NCI-H524 (cell line): ENCODE measurements at places on chromosomes 2 and 18.

DNA sequence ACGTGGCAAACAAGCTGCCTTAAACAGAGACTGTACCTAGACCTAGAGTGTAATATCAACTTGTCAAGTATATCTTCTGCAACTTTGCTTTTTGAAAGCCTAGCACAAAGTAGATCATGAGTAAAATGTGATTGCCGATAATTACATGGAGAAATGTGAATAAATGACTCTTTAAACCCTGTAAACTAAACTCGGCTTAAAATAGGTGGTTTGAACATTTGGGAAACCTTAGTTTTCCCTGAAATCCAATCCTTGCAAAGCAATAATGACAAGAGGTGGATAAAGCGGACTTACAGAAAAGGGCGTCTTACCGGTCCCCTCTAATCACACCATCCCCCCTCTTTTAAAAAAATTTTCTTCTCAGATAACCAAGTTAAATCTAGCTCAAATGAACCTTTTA lies 549 bp upstream of the PSMD14 start:
- DNase-seq, result no peak

DNA sequence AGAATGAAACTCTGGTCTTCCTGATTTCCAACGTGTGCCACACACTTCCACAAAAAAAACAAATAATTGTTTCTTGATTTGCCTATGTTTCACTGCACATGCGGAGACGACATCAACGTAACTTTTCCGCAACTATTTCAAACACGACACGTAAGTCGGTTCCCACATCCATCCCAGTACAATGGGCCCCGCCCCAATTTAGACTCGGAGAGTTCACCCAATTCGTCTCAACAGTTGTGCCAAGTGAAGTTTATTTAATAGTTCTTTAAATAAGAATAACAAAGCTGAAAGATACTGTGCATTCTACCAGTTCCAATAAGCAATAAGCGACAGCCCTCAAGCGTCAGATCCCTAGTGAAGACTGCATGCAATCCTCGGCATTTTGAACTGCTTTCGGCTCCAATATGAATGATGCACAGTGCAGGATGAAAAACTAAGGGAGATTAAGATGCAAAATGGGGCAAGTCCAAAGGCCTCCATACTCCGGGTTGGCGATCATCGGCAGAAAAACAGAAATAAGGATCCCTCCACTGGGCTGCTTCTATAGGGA lies 664 bp downstream of the CCT4 start:
- no peak for DNase-seq

- DNase-seq, result no peak
These were observed 81.8 kb downstream of the RAPGEF4 start for GRCh38 chr2:172817411-172817810.

DNA sequence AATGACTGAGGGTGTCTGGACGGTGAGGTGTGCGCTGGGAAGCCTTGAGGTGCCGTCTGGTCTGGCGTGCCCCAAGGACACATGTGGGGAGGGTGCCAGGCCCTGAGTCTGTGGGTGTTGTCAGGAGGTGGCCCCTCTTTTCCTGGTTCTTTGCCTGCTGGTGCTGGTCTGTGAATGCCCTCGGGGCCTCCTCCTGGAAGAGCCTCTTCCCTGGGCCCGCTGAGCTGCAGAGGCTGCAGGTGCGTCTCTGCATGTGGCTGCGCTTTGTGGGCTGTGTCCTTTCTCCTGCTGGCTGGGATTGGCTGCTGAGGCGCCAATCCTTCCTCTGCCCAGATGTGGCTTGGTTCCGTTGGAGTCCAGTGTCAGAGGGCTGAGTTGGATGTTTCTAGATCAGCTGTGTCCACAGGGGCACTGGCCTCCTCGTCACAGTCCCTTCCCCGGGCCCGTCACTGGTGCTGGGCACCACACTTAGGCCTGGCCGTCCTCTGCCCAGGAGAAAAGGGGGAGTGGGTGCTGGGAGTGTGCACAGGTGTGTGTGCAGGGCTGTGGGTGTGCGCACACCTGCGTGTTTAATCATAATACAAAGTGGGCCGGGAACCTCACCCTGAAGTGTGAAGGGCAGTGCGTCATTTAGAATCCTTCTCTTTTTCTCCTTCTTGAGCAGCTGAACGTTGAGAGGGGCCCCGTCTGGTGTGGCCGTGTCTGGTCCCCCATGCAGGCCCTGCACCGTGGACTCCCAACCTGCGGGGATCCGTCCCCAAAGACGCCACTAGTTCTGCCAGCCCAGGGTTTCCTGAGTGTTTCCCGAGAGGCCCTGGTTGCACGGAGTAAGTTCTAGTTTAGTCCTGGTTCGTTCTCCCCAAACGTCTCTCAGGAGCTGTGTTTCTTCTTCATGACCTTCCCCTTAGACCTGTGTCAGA lies 35.5 kb downstream of the RTP5 start:
- DNase-seq, result no peak

DNA sequence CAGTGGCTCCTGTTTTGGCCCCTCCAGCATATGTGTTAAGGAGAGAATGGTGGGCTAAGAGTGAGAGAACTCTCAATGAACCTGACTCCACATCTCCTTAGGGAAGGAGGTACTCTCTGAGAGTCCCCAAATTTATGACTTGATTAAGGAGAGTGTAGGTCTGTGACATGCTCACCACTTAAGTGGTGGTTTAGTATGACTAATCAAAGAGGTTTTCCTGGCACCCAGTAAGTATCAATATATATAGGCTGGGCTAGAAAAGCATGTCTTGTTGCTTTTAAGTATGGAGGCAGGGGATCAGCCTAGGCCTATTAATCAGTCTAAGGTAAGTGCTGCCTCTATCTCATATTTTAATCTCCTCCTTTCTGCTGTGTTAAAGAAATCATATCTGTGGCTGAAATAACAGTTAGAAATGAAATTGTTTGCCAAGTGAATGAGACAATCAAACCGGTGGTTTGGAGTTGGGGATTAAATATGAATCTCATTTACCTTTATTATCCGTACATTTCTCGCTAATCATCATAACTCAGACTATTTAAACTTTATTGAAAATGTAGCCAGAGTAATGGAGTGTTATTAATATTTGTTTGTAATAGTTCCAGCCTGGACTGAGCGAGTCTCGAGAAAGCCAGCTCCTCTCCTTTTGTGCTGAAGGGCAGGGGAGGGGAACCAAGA lies 107.7 kb upstream of the MEIS1 start:
- no peak for DNase-seq

- no peak for DNase-seq
These were observed 20.2 kb upstream of the ACVR2A start for GRCh38 chr2:147824620-147825019.

- DNase-seq, result no peak
These were observed 135.1 kb downstream of the RIT2 start for GRCh38 chr18:42980426-42980825.

DNA sequence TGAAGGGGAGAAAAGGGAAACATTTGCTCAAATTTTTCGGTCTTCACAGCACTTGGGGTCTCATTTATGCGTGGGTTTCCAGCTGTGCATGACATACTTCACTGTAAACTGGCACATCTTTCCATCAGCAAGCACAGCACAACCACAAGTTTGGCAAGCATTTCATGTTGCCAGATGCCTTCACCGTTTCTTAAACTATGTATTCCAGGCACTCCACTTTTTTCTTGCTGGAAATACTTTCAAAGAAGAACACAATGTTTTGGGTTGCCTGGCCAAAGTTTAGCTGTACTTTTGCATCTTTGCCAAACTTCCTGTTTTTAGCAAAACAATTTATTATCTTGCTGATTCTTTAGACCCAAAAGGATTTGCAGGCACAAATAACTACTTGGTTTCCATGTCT lies 194.6 kb upstream of the MEIS1 start:
- DNase-seq, result no peak

- DNase-seq, result no peak
These were observed 61.8 kb upstream of the NARS1 start for GRCh38 chr18:57683470-57683869.

GRCh38 chr2:165839610-165840009 lies 45.6 kb upstream of the GALNT3 start:
- no peak for DNase-seq

DNA sequence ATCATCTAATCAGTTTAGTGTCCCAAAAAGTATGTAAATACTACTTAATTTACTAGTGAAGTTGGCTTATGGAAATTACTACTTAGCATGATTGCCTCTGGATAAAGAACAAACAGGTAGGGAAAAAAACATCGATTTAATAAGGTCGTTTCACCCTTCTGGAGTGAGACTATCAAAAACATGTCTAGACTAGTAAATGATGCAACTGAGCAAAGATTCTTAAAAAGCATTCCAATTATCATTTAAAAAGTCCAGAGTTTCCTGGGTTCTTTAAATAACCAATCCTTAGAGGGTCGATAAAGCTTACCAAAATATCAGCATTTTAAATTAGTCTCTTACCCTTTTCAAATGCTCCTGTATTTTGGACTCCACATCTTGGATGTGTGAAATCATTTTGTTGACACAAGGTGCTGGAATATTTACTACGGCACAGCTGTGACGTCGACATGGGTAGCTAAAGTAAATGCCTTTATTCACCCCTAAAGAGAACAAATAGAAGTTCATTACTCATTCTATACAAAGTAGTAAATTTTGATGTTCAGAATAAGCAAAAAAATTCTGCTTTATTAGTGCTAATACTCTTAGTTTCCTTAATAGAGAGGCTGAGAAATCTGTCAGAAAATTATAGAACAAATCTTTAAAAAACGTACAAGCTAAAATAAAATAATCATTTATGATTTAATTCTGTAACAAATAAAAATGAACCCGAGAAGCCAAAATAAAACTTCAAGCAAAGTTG lies 70.6 kb downstream of the CCDC178 start:
- DNase-seq, result no peak

DNA sequence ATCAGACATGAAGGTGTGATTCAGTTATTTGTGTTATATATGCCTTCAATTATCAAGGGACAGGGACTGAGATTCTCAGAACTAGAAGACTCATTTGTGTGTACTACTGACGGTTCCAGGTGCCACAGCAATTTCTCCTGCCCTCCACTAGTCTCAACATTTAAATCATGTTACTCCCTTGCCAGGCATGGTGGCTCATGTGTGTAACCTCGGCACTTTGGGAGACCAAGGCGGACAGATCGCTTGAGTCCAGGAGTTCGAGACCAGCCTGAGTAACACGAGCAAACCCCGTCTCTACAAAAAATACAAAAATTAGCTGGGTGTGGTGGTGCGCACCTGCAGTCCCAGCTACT lies 1.1 kb downstream of the CNDP2 start:
- no peak for DNase-seq

DNA sequence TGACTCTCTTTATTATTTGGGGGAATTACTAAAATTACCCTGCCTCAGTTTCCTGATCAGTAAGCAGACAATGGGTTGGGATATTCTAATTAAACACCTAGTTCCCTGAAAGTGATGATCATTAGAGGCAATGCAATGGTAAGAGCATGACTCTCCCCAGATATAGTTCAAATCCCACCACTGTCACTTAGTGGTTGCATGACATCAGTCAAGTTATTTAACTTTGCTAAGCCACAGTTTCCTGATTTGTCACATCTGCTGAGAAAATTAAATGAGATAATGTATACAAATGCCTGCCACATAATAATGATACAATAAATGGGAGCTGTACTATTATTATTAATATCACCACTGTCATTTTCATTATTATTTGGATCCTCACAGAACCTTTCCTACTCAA lies 29.9 kb downstream of the ZEB2 start:
- no peak for DNase-seq

DNA sequence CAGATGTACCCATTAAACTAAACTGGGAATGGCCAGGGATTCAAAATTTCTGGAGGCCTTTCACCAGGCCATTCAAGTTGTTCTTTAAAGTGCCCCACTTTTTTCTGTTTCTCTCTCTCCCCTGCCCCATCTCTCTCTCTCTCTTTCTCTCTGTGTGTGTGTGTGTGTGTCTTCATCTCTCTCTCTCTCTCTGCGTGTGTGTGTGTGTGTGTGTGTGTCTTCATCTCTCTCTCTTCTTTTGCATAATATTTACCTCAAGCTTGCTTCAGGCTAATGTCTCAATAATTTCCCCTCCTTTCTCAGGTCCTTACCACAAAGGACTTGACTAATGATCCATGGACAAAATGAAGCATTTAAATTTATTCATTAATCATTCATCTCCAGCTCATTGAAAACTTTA lies 164.2 kb upstream of the KLHL14 start:
- DNase-seq, result no peak

GRCh38 chr2:5661362-5661761 lies 30.8 kb upstream of the SOX11 start:
- no peak for DNase-seq

- DNase-seq, result no peak
These were observed 66.0 kb upstream of the ITGB6 start for GRCh38 chr2:160266037-160266551.

- no peak for DNase-seq
These were observed 213.0 kb downstream of the TNS1 start for GRCh38 chr2:217789736-217790181.

GRCh38 chr2:44372246-44372645 lies 10.5 kb downstream of the CAMKMT start:
- DNase-seq, result no peak

GRCh38 chr2:56134861-56135260 lies 48.9 kb upstream of the CCDC85A start:
- no peak for DNase-seq

DNA sequence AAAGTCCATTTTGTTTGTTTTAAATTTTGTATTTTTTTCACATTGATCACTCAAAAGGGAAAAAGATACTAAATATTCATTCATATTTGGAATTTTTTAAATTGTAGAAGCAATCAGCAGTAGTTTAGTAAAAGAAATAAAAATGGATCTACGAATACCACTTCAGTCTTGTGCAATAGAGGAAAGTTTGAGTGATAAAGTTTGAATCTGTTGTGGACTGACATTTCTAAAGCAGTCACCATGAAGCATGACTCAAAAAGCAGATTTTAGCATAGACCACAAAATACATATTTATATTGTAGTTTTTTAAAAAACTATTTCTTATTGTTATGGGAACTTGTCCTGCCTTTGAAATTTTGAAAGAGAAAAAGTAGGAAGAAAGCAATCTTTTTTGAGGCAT lies 520.5 kb upstream of the ZEB2 start:
- DNase-seq, result no peak

- no peak for DNase-seq
These were observed 28.3 kb downstream of the GATA6 start for GRCh38 chr18:22197668-22198067.

GRCh38 chr18:34817636-34818035 lies 107.5 kb downstream of the DTNA start:
- DNase-seq, result no peak

DNA sequence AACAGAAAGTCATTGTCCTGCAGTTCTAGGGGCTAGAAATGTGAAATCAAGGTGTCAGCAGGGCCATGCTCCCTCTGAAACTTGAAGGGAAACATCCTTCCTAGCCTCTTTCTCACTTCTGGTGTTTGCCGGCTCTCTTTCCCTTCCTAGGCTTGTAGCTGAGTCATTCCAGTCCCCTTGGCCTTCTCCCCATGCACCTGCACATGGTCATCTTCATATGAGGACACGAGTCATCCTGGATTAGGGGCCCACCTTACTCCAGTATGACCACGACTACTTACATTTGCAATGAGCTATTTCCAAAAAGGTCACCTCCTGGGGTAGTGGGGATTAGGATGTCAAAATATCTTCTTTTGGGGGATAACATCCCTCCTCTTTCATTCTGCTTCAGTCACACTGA lies 168.5 kb upstream of the CXCR4 start:
- DNase-seq, result no peak
